ENCODE measurements at places on chromosomes 5 and 9.

GRCh38 chr9:125341566-125341965 lies 79.9 kb downstream of the GAPVD1 start:
- no peak for DNase-seq

DNA sequence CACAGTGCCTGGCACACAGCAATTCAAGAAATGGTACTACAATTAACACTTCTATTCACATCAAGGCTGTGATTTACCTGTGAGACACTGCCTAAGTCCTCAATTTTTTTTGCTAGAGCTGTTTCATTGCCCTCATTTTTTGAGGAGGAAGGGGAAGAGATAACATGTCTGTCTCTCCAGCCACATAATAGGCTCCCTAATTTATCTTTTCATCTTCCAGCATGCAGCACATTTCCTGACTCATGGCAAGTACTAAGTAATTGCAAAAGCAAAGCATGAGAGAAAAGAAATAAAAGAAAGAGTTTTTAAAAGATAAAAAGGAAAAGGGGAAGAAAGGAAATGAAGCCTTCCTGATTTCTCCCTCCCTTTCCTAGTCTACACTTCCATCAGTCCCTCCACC lies 26.9 kb upstream of the RNF38 start:
- DNase-seq, result peak; percentile 1

DNA sequence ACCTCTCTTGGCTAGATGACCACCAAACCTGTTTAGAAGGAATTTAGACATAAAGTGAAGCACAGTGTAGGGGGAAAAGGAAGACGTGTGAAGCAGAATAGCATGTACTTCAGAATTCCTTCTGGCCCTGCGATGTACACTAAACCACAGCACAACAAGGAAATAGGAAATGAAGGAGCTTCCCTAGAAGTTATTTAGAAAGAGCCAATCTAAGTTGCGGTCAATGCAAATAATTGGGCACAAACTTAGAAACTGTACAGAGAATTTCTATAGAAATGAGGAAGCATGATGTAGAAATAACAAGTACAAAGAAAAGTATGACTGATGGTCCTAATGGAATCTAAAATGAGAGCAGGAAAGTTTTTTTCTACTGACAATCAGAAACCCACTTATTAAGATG lies 41.5 kb downstream of the ANKRD55 start:
- DNase-seq, result no peak

DNA sequence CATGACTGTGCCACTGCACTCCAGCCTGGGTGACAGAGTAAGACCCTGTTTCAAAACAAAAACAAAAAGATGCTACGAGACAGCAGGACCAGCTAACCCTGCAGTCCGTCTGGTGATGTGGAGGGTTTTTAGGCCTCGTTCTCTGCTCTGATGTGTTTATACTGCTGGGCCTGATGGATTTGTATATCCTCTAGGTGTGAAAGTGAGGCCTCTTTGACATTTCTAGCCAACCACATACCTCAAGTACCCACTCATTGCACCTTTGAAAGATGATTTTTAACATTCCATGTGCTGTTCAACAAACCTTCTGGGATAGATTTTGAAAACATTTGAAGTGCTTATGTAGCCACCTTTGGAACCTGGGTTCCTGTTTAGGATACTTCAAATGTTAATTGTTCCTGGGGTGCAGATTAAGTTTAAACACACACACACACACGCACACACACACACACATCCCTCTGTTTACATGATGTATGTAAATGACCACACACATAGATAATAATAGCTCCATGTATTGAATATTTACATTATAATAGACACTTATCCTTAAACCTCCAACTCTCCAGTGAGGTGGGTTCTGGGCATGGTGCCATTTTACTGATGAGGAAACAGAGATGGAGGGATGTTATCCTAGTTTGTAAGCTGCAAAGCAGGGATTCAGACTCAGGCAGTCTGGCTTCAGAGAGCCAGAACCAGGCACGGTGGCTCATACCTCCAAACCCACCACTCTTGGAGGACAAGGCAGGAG lies 48.8 kb upstream of the GOLPH3 start:
- no peak for DNase-seq

GRCh38 chr9:3346549-3346948 lies 179.3 kb downstream of the RFX3 start:
- DNase-seq, result no peak

GRCh38 chr5:135085936-135086725 lies 52.1 kb upstream of the PITX1 start:
- DNase-seq, result no peak

- DNase-seq, result no peak
Observed at GRCh38 chr9:137491735-137492432, 32.8 kb upstream of the NSMF start.

- no peak for DNase-seq
Observed at GRCh38 chr9:113916931-113917330, 40.8 kb downstream of the ZNF618 start.

- no peak for DNase-seq
Observed at GRCh38 chr9:82808478-82808877, 254.5 kb downstream of the RASEF start.

DNA sequence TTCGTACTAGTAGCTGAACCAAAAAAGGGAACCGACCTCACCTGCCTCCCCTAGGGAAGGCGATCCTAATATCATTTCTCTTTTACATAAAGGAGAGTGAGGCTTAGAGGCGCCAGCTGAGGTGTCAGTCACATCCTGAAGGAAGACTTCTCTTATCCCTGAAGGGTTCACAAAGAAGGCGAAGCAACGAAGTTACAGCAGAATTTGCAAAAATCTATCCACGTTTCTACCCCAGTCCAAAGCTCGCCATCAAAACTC lies 598 bp upstream of the KIAA1191 start:
- DNase-seq, result no peak
